ENCODE measurements at places on chromosomes 5 and 9. TPM values are rescaled to one million over a fixed set of nuclear protein-coding genes. Genes with fewer than 3 reads are reported as not detected.

Gene NEK6
- 71.9 TPM for total RNA-seq

Gene TMEFF1
- total RNA-seq, result 1.8 TPM

Gene TMC1
- total RNA-seq, result not detected

Gene DDX4
- total RNA-seq, result not detected

Gene TCF7
- total RNA-seq, result 15.3 TPM

Gene CCNI2
- total RNA-seq, result not detected

Gene SLC36A3
- total RNA-seq, result not detected

Gene FAM221B
- total RNA-seq, result not detected

Gene MAMDC2
- total RNA-seq, result 0.29 TPM

Gene CAPSL
- not detected for total RNA-seq

Gene CAVIN4
- total RNA-seq, result 0.42 TPM

Gene PCDHGA11
- 0.02 TPM for total RNA-seq

Gene CD274
- 1.6 TPM for total RNA-seq

Gene PCDHB5
- 1.6 TPM for total RNA-seq

Gene C8G
- 1.3 TPM for total RNA-seq
